IMR-90 (cell line): ENCODE measurements at places on chromosomes 4 and X.

DNA sequence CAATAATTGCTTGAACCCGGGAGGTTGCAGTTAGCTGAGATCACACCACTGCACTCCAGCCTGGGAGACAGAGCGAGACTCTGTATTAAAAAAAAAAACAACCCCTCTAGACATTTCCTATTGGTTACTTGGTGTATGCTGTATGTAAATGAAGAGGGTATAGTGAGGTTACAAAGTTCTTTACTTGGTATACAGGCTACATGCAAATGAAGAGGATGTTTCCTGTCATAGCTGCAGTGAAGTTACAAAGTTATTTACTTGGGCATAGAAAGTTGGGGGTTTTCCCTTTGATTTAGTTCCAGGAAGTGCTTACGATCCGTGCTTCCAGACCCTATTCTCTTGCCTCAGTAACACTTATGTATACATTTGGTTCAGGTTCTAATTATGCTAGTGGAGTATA, 38.4 kb upstream of the CLNK start:
- no peak overlapping the region for H3K27ac ChIP-seq
- no peaks in the 10 kb centered on the region; the same call in 1 of the 2 replicates for H3K27me3 ChIP-seq
- no peak for DNase-seq
- H3K4me3 ChIP-seq, result no peak overlapping the region
- no peaks in the 10 kb centered on the region for H3K36me3 ChIP-seq

- no peaks in the 10 kb centered on the region for H3K4me1 ChIP-seq
- H3K27ac ChIP-seq, result no peak overlapping the region
- H3K4me3 ChIP-seq, result no peak overlapping the region
- no peaks in the 10 kb centered on the region for H3K27me3 ChIP-seq
Observed at GRCh38 chr4:170234800-170235199, 145.0 kb upstream of the AADAT start.

DNA sequence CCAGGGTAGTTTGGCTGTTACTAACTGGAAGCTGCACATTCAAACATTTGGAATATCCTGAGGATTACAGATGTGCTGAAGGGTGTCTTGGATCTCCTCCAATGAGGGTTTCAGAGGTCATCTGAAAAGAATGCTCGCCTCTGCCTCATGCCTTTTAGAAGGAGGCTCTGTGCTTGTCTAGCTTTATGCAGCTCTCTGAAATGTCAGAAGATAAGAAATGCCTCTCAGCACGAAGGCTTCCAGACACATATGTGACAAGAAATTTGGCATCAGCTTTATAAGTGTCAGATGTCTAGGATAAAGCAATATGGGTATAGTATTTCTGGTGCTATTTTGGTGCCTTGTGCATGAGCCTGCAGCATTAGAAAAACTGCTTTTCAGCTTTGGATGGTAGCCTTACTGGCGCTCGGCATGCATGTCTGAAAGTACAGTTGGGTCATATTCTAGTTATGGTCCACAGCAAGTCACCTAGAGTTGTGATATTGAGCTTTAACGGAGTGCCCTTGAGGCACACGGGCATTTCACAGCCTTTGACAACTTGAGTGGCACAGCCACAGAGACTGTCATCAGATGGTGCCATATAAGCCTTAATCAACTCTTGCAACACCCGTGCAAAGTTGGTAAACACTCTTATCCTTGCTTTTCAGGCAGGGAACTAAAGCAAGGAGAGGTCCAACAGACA, 70.8 kb upstream of the PGRMC2 start:
- H3K36me3 ChIP-seq, result no peaks in the 10 kb centered on the region
- peak overlapping the region; percentile 74 for H3K27ac ChIP-seq
- H3K4me1 ChIP-seq, result peaks cover 37% of the 10 kb centered on the region
- no peaks in the 10 kb centered on the region for H3K27me3 ChIP-seq
- H3K4me3 ChIP-seq, result no peak overlapping the region

DNA sequence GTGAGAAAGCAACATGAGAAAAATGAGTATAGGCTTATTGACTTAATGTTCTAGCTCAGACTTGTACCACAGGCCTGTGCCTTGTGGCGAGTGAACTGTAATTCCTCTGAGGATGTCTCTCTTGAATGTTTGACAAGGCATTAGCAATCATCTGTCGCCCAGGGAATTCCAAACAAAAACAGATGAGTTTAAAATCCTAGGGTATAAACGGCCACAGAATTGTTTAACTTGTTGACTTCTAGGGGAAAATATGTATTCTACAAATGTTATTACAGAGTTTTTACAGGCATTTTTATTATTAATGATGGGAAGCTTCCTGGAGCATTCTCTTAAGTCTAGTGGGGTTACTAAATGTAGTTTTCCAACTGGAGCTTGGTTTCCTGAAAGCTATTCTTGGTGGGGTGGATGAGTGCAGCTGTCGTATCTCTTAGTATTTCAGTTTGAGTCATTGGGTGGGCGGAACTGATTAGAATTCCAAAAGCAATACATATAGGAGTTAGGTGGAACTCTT, 40.6 kb downstream of the ARHGAP10 start:
- DNase-seq, result peak; percentile 92
- H3K27me3 ChIP-seq, result no peaks in the 10 kb centered on the region
- peaks cover 3% of the 10 kb centered on the region; the same call in 1 of the 2 replicates for H3K36me3 ChIP-seq
- no peak overlapping the region for H3K4me3 ChIP-seq
- peaks cover 28% of the 10 kb centered on the region for H3K4me1 ChIP-seq

GRCh38 chr4:79979785-79980437, 93.1 kb downstream of the ANTXR2 start:
- no peak for DNase-seq
- H3K4me3 ChIP-seq, result no peak overlapping the region
- H3K27me3 ChIP-seq, result no peaks in the 10 kb centered on the region
- no peaks in the 10 kb centered on the region for H3K4me1 ChIP-seq
- H3K36me3 ChIP-seq, result peaks cover 16% of the 10 kb centered on the region

DNA sequence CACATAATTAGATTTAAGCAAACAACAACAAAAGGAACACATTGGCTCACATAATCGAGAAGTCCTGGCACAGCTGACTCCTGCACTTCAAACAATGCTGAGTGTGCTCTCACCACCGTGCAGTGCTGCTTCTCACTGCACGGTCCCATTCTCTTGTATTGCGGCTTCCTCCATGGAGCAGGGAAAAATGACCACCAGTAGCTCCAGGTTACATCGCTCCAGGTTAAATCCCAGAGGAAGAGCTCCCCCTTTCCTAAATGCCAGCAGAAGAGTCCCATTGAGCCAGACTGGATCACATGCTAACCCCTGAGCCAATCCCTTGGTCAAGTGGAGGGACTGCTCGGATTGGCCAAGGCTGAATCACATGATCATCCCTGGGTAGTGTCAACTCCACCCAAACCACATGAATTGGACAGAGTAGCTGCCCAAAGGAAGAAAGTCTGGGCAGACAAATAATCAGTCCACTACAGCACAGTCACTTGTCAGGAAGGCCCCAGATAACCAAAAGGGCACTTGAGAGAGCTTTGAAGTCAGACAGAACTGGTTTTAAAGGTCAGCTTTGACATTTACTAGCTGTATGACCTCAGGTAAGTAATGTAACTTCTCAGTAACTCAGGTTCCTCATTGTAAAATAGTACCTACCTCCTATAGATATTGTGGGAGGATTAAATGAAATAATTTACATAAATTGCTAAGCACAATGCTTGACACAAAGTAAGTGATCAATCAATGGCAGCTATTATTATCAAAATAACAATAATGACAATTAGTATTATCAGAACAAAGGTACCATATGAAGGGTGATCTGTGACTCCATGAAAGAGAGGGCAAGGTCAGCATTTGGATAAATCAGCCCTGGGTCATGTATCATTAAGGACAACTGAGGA, 14.3 kb downstream of the TEC start:
- H3K27me3 ChIP-seq, result no peaks in the 10 kb centered on the region; the same call in 1 of the 2 replicates
- H3K4me1 ChIP-seq, result peaks cover 2% of the 10 kb centered on the region; the same call in 1 of the 2 replicates
- no peak overlapping the region for H3K27ac ChIP-seq
- no peak for DNase-seq
- H3K36me3 ChIP-seq, result no peaks in the 10 kb centered on the region

GRCh38 chr4:78704981-78705683, 71.0 kb upstream of the BMP2K start:
- peaks cover 3% of the 10 kb centered on the region; the same call in 1 of the 2 replicates for H3K4me1 ChIP-seq
- no peaks in the 10 kb centered on the region for H3K27me3 ChIP-seq

GRCh38 chrX:129540722-129541184, 694 bp downstream of the OCRL start:
- H3K4me3 ChIP-seq, result peak overlapping the region; percentile 72
- no peak for DNase-seq
- no peaks in the 10 kb centered on the region for H3K4me1 ChIP-seq
- H3K27ac ChIP-seq, result no peak overlapping the region; the same call in 1 of the 2 replicates
- no peaks in the 10 kb centered on the region; the same call in 1 of the 2 replicates for H3K36me3 ChIP-seq

- H3K4me3 ChIP-seq, result no peak overlapping the region
- H3K27me3 ChIP-seq, result peaks cover 4% of the 10 kb centered on the region; the same call in 1 of the 2 replicates
- no peaks in the 10 kb centered on the region for H3K36me3 ChIP-seq
- H3K27ac ChIP-seq, result no peak overlapping the region
- no peak for DNase-seq
Observed at GRCh38 chrX:120264341-120264740, 13.7 kb downstream of the ZBTB33 start.

- no peak for DNase-seq
- peaks cover 12% of the 10 kb centered on the region; the same call in 1 of the 2 replicates for H3K27me3 ChIP-seq
- no peak overlapping the region for H3K4me3 ChIP-seq
- peaks cover 4% of the 10 kb centered on the region; the same call in 1 of the 2 replicates for H3K4me1 ChIP-seq
- no peak overlapping the region for H3K27ac ChIP-seq
Observed at GRCh38 chrX:110746014-110746413, 49.6 kb downstream of the CHRDL1 start.

DNA sequence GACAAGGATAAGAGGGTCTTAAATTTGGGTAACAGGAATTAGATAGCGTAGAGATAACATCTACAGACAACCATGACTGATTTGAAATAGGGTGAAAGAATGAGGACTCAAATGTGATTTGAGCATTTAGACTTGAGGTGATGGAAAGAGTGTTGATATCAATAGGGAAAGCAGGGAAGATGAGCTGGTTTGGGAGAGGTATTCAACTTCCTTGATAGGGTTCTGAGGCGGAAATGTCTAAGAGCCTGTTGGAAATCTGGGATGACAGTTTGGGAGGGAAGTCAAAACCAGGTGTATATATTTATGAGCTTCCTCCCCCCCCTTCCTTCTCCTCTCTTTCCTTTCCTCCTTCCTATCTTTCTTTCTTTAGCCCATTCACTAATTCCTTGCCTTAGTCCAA, 36.5 kb downstream of the KLHL15 start:
- no peak for DNase-seq
- H3K4me1 ChIP-seq, result no peaks in the 10 kb centered on the region; the same call in 1 of the 2 replicates
- no peak overlapping the region for H3K27ac ChIP-seq
- H3K4me3 ChIP-seq, result no peak overlapping the region

DNA sequence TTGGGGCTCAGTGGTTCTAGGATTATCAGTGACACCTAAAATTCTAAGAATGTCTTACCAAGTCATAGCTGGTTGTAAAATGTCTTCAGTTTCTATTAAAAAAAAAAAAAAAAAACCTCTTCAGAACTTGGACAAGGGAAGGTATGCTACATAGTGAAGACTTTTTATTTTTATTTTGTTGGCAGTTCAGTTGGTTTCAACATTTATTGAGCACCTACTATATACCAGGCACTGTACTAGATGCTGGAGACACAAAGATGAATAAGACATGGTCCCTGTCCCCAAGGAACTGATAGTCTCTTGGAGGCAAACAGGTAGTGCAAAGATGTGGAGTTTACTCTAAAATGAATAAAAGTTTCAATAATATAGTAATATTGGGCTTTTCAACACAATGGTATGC, 8.9 kb upstream of the BBS7 start:
- DNase-seq, result no peak
- H3K27me3 ChIP-seq, result no peaks in the 10 kb centered on the region
- no peaks in the 10 kb centered on the region for H3K36me3 ChIP-seq
- H3K27ac ChIP-seq, result no peak overlapping the region
- no peaks in the 10 kb centered on the region for H3K4me1 ChIP-seq
- no peak overlapping the region for H3K4me3 ChIP-seq

GRCh38 chrX:154072192-154072591, 25.3 kb downstream of the MECP2 start:
- H3K4me1 ChIP-seq, result peaks cover 6% of the 10 kb centered on the region
- no peak for DNase-seq
- no peak overlapping the region for H3K27ac ChIP-seq

- H3K4me3 ChIP-seq, result no peak overlapping the region
- H3K4me1 ChIP-seq, result peaks cover 7% of the 10 kb centered on the region
- H3K36me3 ChIP-seq, result no peaks in the 10 kb centered on the region
- no peaks in the 10 kb centered on the region for H3K27me3 ChIP-seq
- DNase-seq, result peak; percentile 59
- 0 out of 2 replicates have a peak overlapping the region, but pooled peaks have one; percentile 33 for H3K27ac ChIP-seq
Observed at GRCh38 chr4:140718241-140718952, 37.8 kb downstream of the TBC1D9 start.

GRCh38 chrX:107766470-107767150, 9.0 kb downstream of the TSC22D3 start:
- H3K4me1 ChIP-seq, result no peaks in the 10 kb centered on the region
- no peak overlapping the region for H3K4me3 ChIP-seq
- peaks cover 51% of the 10 kb centered on the region for H3K27me3 ChIP-seq

DNA sequence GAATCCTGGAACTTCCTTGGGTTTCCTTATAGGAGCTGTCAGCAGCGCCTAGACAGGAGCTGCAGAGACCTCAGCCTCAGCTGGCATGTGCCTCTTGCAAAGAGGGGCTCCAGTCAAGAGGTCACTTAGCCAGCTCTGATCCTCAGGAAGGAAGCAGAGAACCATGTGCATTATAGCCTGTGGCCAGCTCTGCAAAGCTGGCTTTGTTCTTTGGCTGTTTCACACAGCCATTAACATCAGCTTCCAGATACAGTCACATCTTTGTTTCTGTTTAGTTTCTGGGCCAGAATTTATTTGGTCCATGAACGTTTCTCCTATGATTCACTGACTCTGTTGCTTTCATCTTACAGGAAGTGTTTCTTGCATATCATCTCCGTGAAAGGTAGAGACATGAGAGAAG, 92.4 kb downstream of the CC2D2A start:
- H3K27ac ChIP-seq, result no peak overlapping the region
- peaks cover 23% of the 10 kb centered on the region for H3K36me3 ChIP-seq
- H3K27me3 ChIP-seq, result no peaks in the 10 kb centered on the region
- H3K4me3 ChIP-seq, result no peak overlapping the region

- no peaks in the 10 kb centered on the region for H3K27me3 ChIP-seq
- H3K4me3 ChIP-seq, result peak overlapping the region; percentile 30; the same call in 1 of the 2 replicates
Observed at GRCh38 chrX:45803383-45803921, 602.8 kb upstream of the DIPK2B start.

DNA sequence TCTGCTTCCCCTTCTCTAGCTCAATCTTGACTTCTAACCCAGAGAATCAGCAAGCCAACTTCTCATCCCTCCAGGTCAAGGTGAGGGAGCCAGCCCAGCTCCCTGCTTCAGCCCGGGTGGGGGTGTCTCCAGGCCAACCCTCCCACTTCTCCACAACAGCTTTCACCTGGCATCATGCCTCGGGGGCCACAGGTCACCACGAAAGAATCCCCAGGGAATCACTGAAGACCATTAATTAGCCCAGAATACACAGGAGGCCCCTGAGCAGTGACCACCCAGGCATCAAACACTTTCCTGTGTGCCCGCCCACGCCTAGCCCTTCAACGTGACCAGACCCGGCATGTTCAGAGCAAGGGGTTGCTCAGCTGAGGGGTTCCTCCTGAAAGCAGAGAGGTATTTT, 646.7 kb downstream of the BCOR start:
- DNase-seq, result no peak
- H3K4me3 ChIP-seq, result no peak overlapping the region
- no peaks in the 10 kb centered on the region for H3K36me3 ChIP-seq

- no peak overlapping the region for H3K27ac ChIP-seq
- H3K27me3 ChIP-seq, result no peaks in the 10 kb centered on the region
- no peak overlapping the region for H3K4me3 ChIP-seq
Observed at GRCh38 chrX:150459196-150459595, 96.1 kb downstream of the MAMLD1 start.
